Mesenteric fat pad (tissue), 1 donor: ENCODE measurements at places on chromosomes 16 and 17. TPM values are rescaled to one million over a fixed set of nuclear protein-coding genes. Genes with fewer than 3 reads are reported as not detected.

DNA sequence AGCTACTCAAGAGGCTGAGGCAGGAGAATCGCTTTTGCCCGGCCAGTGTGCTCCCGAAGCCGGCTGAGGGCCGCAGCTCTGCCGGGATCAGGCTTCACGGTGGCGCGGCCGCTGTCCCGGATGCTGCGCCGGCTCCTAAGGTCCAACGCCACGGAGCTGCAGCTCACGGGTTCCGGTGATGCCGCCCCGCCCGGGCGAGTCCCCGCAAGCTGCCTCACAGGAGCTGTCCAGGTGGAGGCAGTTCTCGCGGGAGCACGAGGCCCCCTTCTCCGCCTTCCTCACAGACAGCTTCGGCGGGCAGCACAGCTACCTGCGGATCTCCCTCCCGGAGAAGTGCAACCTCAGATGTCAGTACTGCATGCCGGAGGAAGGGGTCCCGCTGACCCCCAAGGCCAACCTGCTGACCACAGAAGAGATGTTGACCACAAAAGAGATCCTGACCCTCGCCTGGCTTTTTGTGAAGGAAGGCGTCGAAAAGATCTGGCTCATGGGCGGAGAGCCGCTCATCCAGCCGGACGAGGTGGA, 111.4 kb upstream of the SIAH1 start:
- no peak for DNase-seq

DNA sequence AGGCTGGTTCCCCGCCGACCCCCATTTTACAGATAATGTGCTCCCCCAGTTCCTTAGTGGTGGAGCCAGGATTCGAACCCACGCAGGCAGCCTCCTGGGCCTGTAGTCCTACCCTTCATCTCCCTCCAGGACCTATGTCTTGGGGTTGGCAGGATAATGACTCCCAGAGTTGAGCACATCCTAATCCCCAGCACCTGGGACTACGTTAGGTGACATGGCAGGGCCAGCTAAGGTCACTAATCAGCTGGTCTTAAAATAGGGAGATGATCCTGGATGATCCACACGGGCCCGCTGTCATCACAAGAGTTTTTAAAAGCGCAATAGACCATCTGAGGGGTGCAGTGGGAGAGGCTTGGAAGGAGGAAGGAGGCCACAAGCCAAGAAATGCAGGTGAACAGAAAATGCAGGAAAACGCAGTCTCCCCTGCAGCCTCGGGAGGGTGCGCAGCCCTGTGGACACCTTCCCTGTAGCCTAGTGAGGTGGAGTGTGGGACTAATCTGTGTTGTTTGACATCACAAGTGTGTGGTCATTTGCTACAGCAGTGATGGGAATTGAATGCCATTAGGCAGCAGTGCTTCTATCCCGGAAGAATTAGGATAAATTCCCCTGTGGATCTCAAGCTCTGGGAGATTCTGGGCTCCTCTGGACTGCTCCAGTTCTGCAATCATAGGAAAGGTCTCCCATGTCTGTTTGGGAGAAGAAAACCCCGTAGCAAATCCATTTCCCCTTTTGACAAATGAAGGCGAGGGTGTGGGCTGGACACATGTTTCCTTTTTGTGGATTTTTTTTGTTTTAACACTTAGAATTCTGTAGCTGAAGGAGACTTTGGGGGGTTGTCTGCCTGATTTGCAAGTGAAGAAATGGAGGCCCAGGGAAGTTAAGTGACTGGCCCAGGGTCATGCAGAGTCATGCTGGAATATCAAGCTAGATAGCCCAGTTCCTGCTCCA, 297.7 kb downstream of the SEC14L1 start:
- DNase-seq: no peak

- no peak for DNase-seq
Measured at GRCh38 chr16:30367349-30368009, 2.8 kb downstream of the TBC1D10B start.

- DNase-seq: no peak
Measured at GRCh38 chr16:10624527-10624926, 44.1 kb upstream of the EMP2 start.

GRCh38 chr17:47276868-47277267, 23.2 kb downstream of the ITGB3 start:
- no peak for DNase-seq

GRCh38 chr17:17324616-17325015, 21.4 kb downstream of the NT5M start:
- no peak for DNase-seq

LRRC75A gene
- 3.1 TPM for total RNA-seq
